GM23338 (cell line): ENCODE measurements at places on chromosomes 3 and 15.
A peak's percentile ranks its signal among the peaks of the same experiment; 100 is the strongest.

- no peaks in the 10 kb centered on the region for H3K27me3 ChIP-seq
- H3K4me3 ChIP-seq = no peak overlapping the region
- peaks cover 4% of the 10 kb centered on the region; the same call in 1 of the 2 replicates for H3K4me1 ChIP-seq
- H3K27ac ChIP-seq = no peak overlapping the region
- DNase-seq = no peak
These were observed 69.6 kb downstream of the EEFSEC start for GRCh38 chr3:128222796-128223385.

DNA sequence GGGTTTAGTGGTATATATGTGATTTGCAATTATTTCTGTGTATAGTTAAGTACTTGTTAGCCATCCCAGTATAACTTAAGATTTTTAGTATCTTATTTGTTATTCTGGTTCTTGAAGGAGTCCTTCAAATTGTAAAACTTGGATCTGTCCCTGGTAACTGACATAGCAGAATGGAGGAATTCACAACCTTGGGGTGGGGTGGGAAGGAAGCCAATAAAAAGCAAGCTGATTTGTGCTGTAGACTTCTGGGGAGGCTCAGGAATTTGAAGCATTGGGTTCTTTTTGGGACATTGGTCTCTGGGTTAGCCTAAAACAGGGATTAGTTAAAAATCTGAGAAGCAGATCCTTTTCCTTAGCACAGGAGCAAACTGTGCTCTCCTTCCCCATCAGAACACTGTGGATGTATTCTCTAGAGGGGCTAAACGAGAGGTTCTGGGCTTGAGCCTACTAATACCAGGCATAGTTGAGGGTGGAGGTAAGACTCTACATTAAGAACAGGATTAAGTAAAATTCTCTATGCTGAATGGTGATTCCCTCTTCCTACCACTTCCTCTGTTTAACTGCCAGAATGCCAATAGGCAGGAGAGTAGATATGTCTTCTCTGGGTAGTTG, 42.2 kb downstream of the GMPS start:
- H3K4me3 ChIP-seq = no peak overlapping the region
- peak overlapping the region; percentile 29; the same call in 1 of the 2 replicates for H3K27ac ChIP-seq
- H3K4me1 ChIP-seq = no peaks in the 10 kb centered on the region
- H3K27me3 ChIP-seq = no peaks in the 10 kb centered on the region
- no peak for DNase-seq

- H3K27ac ChIP-seq = no peak overlapping the region
- no peaks in the 10 kb centered on the region for H3K4me1 ChIP-seq
- no peaks in the 10 kb centered on the region for H3K27me3 ChIP-seq
- H3K36me3 ChIP-seq = no peaks in the 10 kb centered on the region
These were observed 973.7 kb downstream of the NSUN3 start for GRCh38 chr3:95036526-95037021.

GRCh38 chr3:69880069-69880640, 119.4 kb upstream of the SAMMSON start:
- H3K36me3 ChIP-seq = no peaks in the 10 kb centered on the region
- no peak overlapping the region for H3K4me3 ChIP-seq
- no peak overlapping the region for H3K27ac ChIP-seq

- peaks cover 3% of the 10 kb centered on the region; the same call in 1 of the 2 replicates for H3K36me3 ChIP-seq
- no peaks in the 10 kb centered on the region for H3K27me3 ChIP-seq
- no peak overlapping the region for H3K4me3 ChIP-seq
These were observed 43.7 kb downstream of the RGMA start for GRCh38 chr15:93045191-93045785.

- H3K27me3 ChIP-seq = no peaks in the 10 kb centered on the region
- no peaks in the 10 kb centered on the region for H3K36me3 ChIP-seq
- H3K4me3 ChIP-seq = no peak overlapping the region
These were observed 101.0 kb downstream of the CHL1 start for GRCh38 chr3:297585-297984.

GRCh38 chr3:133948131-133948810, 52.6 kb upstream of the RAB6B start:
- no peaks in the 10 kb centered on the region for H3K27me3 ChIP-seq
- H3K4me1 ChIP-seq = no peaks in the 10 kb centered on the region
- DNase-seq = no peak
- no peak overlapping the region for H3K27ac ChIP-seq
